Kidney epithelial cell (primary cell): ENCODE measurements at places on chromosomes 11 and 22. TPM values are rescaled to one million over a fixed set of nuclear protein-coding genes. Genes with fewer than 3 reads are reported as not detected.

DNA sequence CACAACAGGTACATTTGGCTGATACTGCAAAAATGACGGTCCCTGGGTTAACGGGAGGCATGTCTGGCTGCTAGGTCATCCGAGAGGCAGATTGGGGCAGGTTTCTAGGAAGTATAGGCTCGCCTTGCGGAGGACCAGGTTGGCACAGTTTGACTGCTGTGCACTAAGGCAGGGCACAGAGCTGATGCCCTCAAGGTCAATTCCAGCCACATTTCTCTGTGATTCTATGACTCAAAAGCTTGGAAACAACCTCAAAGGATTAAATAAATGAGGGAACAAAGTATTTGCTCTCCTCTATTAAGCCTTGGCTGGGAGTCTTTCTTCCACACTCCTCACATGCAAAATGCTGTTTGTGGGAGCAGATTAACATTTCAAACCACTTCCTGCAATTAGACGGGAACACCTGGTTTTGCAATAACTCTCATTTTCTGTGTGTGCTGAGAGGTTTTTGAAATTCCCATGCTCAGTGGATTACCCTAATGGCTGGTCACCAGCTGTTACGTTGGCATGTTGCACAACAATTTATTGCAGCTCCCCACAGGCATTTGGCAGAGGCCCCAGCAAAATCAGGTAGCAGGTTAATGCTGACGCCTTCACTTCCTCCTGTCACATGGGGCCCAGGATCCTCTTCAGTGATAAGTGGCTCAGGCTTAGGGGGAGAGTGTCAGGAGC is 61.0 kb upstream of the PLET1 start:
- DNase-seq = peak; percentile 91

GRCh38 chr11:32304521-32304920 is 130.8 kb downstream of the WT1 start:
- DNase-seq = no peak

KIF18A gene
- total RNA-seq = 1.9 and 2.1 TPM in 2 replicates

DNA sequence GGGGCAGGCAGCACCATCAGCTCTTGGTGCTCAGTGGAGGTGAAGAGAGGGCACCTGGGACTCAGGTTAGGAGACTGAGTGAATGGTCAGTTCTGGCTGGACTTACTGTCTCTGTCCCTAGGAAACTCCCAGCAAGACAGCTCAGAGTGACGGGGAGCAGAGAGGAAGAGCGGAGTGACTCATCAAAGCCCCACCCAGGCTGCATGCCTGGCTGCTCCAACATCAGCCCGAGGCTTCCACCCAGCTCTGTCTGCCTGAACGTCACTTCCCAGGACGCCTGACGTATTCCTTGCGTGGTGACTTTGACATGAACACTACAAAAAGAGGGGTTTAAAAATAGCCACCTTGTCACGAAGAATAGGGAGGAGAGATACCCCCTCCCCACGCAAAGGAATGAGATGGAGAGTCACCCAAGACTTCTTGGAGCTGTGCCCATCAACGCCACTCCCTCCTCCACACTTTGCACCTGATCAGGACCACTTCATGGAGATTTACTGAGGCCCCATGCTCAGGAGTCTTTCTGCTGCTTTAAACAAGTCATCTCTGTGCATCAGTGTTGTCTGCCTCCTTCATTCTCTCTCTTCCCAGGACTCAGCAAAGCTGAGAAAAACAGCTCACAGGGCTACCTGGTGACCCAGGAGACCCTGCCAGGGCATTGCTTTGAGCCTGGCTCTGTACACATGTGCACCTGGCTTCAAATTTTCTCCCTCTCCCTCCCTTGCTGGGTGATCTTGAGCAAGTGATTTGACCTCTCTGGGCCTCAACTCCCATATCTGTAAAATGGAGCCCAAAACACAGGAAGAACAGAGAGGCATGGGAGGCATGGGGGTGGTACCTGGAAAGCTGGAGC is 83.1 kb downstream of the MN1 start:
- peak; percentile 81 for DNase-seq

DNA sequence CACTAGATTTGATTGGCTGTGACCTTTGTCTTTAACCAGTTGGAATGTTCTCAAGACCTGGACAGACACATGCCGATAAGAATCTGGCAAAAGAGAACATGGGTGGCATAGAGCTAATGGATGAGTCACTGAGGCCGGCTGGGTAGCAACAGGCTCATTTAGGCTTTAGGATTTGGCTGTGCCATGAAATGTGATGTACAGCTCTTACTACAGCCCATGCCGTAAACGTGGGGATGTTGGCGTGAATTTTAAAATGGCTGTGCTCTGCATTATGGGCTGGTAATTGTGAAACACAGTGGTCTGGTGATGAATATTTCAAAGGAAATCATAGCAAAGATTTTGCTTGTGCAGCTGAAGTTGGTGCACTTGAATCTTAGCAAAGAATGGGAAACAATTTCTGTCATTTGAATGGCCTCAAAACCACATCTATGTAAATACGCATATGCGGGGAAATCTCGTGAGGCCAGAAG is 332.4 kb downstream of the TBC1D22A start:
- no peak for DNase-seq

- no peak for DNase-seq
Observed at GRCh38 chr22:48855593-48856307, 971.9 kb downstream of the BRD1 start.

MPZL2 gene
- total RNA-seq = 12.1 and 13.1 TPM in 2 replicates

CDC42BPG gene
- total RNA-seq = 10.7 and 12.8 TPM in 2 replicates

DNA sequence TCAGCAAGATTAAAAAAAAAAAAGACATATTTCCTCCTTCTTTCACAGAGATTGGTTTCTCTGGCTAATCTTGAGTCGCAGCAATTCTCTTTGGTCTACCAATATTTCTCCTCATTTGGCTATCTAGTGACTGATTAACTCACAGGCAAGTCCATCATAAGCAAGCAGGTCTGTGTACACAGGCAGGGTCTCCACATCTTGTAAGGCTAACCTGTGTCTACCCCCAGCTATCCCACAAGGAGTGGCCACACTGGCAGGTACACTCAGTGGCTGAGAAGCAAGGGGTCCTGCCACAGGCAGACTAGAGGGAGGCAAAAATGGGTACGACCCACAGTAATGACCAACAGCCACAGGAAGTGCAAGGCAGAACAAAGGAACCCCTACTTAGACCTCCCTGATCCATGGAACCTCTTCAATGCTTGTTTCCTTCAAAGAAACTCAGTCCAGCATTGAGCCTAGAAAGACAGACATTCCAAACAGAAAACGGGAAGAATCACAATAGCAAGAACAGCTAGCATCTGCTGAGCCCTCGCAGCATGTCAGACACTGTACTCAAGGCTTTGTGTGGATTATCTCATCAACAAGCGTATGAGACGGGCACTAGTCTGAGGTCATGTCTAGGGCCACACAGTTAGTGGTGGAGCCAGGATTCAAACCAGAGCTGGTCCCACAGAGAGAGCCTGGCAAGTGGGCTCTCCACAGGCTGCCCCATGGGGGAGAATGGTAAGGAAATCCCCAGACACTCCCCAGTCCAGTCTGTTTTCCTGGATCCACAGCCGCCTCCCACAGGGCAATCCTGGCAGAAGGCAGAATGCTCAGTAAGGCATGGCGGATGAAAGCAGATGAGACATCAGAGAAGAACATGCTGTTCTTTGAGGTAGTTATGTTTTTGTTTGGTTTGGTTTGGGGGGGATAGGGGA is 34.3 kb downstream of the PLEKHA7 start:
- DNase-seq = no peak

DDX25 gene
- total RNA-seq = 1.2 and 1.5 TPM in 2 replicates

MS4A6E gene
- not detected in 2 replicates for total RNA-seq
